ENCODE measurements at places on chromosomes 2 and 18. TPM values are rescaled to one million over a fixed set of nuclear protein-coding genes. Genes with fewer than 3 reads are reported as not detected.

The UPP2 gene
- total RNA-seq = not detected

The KIAA2012 gene
- total RNA-seq = not detected

The FBXO41 gene
- 15.4 TPM for total RNA-seq

The TEKT4 gene
- not detected for total RNA-seq

The UGT1A10 gene
- not detected for total RNA-seq

The HOXD11 gene
- not detected for total RNA-seq

The DOCK10 gene
- 0.79 TPM for total RNA-seq

The LIMS4 gene
- 0.55 TPM for total RNA-seq

The CENPA gene
- 21.4 TPM for total RNA-seq

The LONRF2 gene
- 2.7 TPM for total RNA-seq

The RAX gene
- total RNA-seq = 0.37 TPM

The AFF3 gene
- 0.22 TPM for total RNA-seq

- no peaks in the 10 kb centered on the region for H3K27me3 ChIP-seq
- peaks cover 14% of the 10 kb centered on the region for H3K36me3 ChIP-seq
- no peaks in the 10 kb centered on the region for H3K4me1 ChIP-seq
- no peak for DNase-seq
- no peak overlapping the region for H3K4me3 ChIP-seq
- H3K27ac ChIP-seq = no peak overlapping the region
Measured at GRCh38 chr2:64631771-64632170, 21.9 kb downstream of the SERTAD2 start.

- no peaks in the 10 kb centered on the region for H3K27me3 ChIP-seq
- no peak overlapping the region for H3K27ac ChIP-seq
- no peak overlapping the region for H3K4me3 ChIP-seq
- DNase-seq = no peak
- H3K36me3 ChIP-seq = no peaks in the 10 kb centered on the region
Measured at GRCh38 chr2:235216901-235217300, 265.1 kb downstream of the SH3BP4 start.

DNA sequence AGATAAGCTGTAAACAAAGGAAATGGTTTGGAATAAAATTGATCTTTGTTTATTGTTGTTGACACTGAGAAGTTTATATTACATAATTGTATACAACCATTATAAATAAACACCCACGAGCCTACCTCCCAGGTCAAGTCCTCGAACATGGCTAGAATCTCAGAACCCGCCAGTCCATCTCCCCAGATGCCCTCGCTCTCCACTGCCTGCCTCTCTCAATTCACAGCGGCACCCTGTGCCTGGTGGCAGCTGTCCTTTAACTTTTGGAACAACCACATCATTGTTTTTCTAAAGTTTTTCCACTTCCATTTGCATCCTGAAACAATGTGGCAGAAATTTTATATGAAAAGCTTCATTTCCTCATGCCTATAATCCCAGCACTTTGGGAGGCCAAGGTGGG, 52.2 kb upstream of the OTOS start:
- no peaks in the 10 kb centered on the region for H3K4me1 ChIP-seq
- DNase-seq = no peak
- H3K27ac ChIP-seq = no peak overlapping the region

GRCh38 chr2:206915121-206915520, 24.2 kb upstream of the CPO start:
- no peak for DNase-seq
- no peak overlapping the region for H3K27ac ChIP-seq
- H3K4me3 ChIP-seq = no peak overlapping the region
- H3K4me1 ChIP-seq = no peaks in the 10 kb centered on the region

DNA sequence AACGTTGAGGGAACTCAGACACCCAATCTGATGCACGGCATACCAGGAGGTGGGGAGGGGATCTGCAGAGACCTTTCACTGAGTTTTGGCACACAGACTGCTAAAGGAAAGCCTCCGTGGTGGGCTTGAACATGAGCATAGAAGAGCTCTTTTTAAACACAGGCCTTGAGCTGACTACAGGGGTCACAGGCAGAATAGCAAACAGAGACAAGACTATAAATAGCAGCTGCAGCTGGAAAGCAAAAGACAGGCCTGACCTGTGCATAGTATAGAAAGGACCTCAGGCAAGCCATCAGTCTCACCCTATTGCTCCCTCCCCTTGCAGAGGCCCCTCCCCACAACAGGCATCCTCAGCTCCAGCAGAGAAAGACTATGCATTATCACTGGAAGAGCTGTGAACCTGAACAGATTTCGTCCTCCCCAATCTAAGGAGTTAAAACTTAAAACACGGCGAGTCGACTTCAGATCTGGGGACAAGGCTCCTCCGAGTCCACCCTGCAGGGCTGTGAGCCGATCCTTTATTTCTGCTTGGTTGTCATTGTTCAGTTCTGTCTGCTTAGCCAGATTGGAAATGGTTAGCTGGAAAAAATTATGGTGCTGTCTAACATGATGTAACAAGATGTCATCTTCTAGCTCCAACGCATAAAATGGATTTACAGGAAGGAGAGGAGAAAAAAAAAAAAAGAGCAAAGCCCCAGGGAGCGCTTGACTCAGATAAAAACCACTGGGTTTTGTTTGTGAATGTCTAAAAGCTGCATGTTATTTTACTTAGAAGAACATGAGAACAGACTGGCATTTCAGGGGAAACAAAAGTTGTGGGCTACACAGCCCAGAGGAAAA, 25.2 kb upstream of the LCLAT1 start:
- no peaks in the 10 kb centered on the region for H3K36me3 ChIP-seq
- DNase-seq = no peak
- no peak overlapping the region for H3K27ac ChIP-seq

DNA sequence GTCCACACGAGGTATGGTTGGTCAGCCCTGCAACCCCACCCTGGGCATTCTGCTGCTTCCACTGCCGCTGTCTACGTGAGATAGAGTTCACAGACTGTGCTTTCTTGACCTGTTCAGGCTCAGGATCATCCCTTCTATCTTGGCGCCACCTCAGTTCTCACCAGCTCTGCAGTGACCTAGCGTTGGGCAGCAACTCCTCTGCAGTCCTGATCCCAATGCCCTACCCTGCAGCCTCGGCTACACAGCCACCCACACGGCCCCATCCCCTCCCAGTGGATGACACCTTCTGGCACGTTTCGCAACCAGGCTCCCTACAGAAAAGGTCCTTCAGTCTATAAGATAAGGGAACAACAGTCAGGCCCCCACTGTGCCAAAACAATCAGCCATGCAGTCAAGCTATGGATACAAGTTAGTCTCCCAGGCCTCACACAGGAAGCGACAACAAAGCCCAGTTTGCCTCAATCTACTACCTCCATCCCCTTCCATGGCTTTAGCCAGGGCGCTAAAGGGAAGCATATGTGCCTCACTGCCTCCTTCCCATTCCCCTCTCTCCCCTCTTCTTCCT, 317.9 kb upstream of the PKDCC start:
- no peaks in the 10 kb centered on the region for H3K36me3 ChIP-seq
- no peak for DNase-seq
- no peak overlapping the region for H3K4me3 ChIP-seq
- H3K27me3 ChIP-seq = no peaks in the 10 kb centered on the region

DNA sequence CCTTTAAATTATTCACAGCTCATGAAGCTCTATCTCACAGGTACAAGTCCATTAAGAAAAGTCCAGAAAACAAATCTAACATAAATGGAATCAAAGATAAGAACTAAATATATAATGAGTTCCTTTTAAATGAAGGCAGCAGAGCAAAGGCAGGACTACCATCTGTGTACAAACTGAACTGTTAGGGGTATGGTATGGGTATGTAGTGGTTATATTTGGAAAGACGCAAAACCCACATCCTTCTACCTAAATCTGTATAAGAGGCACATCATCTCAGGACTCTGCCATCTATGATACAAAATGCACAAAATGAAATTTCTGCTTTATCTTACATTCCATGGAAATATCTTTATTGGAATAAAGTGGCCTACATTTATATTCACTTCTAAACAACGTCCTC, 59.9 kb downstream of the PDE11A start:
- no peaks in the 10 kb centered on the region for H3K27me3 ChIP-seq
- H3K4me3 ChIP-seq = no peak overlapping the region
- no peaks in the 10 kb centered on the region for H3K36me3 ChIP-seq
- no peak overlapping the region for H3K27ac ChIP-seq
- no peak for DNase-seq
- no peaks in the 10 kb centered on the region for H3K4me1 ChIP-seq

DNA sequence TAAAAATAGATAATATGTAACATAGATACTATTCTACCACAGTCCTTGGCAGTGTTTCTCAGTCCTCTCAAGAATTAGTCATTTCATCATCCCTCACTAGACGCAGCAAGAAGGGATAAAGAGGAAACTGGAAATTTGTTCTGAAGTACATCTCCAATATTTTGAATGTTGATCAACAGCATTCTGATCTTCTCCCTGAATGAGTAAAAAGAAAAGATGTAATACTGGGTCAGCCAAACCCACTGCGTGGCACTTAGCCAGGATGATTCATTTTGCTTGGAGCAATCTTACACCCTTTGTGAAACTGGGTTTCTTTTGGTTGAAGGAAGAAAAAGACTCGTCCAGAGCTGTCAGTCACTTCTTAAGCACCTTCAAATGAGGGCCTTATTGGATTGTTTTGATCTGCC, 54.1 kb downstream of the TAF1B start:
- H3K36me3 ChIP-seq = peaks cover 2% of the 10 kb centered on the region
- H3K4me1 ChIP-seq = peaks cover 7% of the 10 kb centered on the region
- no peak overlapping the region for H3K4me3 ChIP-seq
- H3K27ac ChIP-seq = no peak overlapping the region
- DNase-seq = no peak

- H3K4me1 ChIP-seq = no peaks in the 10 kb centered on the region
- H3K4me3 ChIP-seq = no peak overlapping the region
- no peaks in the 10 kb centered on the region for H3K27me3 ChIP-seq
- H3K36me3 ChIP-seq = peaks cover 9% of the 10 kb centered on the region
- no peak overlapping the region for H3K27ac ChIP-seq
Measured at GRCh38 chr2:19158211-19158610, 200.2 kb downstream of the OSR1 start.
